ENCODE measurements at places on chromosomes 12 and 14.

GRCh38 chr14:89209558-89209957, 207.5 kb downstream of the FOXN3 start:
- no peak for DNase-seq

DNA sequence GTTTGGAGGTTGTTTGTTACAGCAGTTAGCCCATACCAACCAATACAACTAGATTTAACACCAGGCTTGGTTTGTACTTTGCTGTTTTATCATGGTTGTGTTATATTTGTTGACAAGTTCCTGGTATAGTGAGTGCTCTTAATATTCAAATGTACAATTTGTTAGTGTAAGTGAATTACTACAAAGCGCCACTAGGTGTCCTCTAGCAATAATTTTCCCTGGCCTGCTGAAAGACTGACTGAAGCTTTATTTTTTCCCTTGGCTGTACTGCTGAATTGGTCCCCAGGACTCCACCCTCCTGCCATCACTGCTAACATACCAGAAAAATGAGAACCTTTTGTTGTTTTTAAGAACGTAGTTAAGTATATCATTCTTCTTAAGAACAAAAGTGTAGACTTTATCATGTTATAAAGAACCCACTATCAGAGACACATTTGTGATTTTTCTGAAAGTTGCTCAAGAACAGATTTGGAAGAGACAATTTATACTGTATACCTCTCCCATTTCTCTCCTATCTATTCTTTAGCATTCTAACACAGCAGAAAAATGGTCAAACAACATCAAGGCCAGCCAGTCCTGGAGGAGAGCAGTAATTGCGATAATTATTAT, 75.3 kb upstream of the FAR2 start:
- peak; percentile 19 for DNase-seq

DNA sequence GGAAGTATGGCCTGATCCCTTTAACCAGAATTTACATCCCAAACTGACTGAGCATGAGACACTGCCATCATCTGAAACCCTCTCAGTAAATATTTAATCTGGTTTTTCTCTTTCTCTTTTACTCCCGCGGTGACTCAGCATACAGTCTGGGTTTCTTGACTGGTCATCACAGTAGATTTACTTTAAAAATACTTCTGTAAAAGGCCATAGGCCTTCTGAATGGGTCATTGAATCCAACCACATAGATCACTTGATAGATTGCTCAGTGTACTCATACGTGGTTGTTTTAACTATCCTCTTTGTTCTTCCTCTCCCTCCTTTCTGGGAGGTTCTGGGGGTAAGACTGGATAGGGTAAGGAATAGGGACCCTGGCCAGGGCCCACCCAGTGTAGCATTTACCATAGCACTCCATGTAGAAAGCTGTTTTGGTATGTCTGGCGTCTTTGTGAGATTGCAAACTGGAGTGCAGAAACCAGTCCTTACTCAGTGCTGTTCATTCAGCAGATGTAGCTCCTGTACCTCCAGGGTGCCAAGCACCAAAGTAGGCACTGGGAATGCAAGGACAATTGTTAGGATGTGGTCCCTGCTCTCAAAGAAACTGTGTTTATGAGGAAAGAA, 165.7 kb downstream of the SRGAP1 start:
- DNase-seq, result no peak

DNA sequence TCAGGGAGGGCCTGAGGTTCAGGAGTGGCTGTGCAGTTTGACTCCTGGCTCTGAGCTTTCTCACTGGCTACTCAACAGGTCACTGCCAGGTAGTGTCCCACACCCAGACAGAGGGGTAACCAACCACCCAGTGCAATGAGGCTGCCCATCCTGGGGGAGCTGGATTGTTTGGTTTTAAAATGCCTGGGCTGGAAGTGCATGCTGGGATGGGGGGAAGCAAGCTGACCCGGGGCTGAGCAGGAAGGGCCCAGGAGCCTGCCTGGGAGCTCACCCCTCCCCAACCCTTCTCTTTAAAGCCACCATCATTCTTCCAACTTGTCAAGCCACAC, 12.6 kb upstream of the ABHD12B start:
- no peak for DNase-seq

GRCh38 chr12:16785953-16786352, 180.0 kb upstream of the LMO3 start:
- no peak for DNase-seq

DNA sequence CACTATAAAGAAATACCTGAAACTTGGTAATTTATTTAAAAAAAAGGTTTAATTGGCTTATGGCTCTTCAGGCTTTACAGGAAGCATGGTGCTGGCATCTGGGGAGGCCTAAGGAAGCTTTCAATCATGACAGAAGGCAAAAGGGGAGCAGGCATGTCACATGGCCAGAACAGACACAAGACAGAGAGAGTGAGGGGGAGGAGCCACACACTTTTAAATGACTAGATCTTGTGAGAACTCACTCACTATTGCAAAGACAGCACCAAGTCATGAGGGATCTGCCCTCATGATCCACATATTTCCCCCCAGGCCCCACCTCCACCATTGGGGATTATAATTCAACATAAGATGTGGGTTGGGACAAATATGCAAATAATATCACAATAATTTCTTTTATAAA, 355.6 kb downstream of the DAD1 start:
- no peak for DNase-seq

GRCh38 chr12:50112456-50113218, 601 bp downstream of the COX14 start:
- no peak for DNase-seq

- DNase-seq, result peak; percentile 13
Observed at GRCh38 chr12:5745251-5745888, 199.7 kb downstream of the ANO2 start.

GRCh38 chr14:78637908-78638475, 467.8 kb downstream of the NRXN3 start:
- no peak for DNase-seq

DNA sequence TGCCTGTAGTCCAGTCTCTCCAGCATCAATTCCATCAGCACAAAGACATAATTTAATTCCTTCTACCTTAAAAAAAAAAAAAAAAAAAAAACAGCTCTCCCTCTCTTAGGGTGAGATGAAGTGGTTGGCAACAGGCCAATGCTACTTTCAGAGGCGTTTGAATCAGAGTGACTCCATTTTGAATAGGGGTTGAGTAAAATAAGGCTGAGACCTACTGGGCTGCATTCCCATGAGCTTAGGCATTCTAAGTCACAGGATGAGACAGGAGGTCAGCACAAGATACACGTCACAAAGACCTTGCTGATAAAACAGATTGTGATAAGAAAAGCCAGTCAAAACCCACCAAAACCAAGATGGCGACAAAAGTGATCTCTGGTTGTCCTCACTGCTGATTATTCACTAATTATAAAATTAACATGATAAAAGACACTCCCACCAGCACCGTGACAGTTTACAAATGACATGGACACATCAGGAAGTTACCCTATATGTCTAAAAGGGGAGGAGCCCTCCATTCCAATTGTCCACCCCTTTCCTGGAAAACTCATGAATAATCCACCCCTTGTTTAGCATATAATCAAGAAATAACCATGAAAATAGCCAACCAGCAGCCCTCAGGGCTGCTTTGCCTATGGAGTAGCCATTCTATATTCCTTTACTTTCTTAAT, 6.9 kb upstream of the TCL1B start:
- DNase-seq, result no peak

- DNase-seq, result no peak
Observed at GRCh38 chr12:71157601-71158233, at the start of gene TSPAN8. TSPAN8 (minus strand) TSS chr12:71157999; CDS start chr12:71157678, 321 bp downstream.

DNA sequence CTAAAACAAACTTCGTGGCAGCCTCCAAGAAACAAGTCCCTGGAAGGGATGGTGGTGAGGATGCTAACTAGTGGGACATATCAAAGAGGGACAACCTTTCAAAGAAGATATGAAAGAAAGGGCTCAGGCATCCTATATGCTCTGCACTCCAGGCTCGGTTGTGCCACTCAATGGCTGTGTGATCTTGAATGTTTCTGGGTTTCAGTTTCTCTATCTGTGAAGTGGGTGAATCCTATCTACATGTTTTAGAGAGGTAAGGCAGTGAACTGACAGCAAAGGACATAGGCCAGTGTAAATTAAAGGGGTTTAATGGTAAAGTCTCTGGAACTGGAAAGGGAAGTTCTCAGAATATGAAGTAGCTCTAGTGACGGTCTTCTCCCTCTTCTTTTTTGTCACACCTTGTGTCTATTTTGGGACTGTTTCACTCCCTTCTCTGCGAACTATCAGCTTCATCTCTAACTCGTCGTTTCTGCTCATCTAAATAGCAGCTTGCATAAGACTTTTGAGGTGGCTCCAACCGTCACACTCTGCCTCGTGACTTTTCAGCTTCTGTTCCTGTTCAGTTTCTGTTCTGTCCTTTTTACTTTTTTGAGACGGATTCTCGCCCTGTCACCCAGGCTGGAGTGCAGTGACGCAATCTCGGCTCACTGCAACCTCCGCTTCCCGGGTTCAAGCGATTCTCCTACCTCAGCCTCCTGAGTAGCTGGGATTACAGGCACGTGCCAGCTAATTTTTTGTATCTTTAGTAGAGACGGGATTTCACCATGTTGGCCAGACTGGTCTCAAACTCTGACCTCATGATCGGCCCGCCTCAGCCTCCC, 273.6 kb downstream of the SUDS3 start:
- no peak for DNase-seq

DNA sequence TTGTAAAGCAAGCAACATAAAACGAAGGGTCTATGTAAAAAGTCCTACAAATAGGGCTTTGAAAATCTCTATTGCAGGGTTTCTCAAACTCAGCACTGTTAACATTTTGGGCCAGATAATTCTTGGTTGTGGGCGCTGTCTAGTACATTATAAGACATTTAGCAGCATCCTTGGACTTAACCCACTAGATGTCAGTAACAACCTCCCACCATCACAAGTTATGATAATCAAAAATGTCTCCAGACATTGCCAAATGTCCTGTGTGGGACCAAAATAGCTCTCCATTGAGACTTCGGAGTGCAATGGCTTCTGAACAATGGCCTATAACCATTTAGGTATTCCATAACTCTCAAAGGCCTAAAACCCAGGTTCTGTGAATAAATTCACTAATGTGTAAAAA, 22.9 kb upstream of the DHRS7 start:
- DNase-seq, result no peak

DNA sequence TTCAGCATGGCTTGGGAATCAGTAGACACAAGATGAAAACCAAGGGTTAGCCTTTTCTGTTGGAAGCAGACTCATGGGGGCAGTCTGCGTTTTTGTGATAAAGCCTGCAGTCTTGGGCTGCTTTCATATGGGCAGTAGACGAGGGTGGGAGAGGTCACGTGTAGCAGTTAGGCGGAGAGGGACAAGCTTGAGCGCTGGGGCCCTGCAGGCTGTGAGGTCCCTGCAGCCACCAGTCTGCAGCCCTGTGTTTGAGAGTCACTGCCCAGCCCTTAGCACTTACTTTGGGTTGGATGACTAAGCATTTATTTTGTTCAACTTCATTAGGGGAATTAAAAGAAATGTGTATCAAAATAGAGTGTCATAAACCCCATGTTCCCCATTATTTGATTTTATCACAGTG, 37.2 kb downstream of the EP400 start:
- no peak for DNase-seq

DNA sequence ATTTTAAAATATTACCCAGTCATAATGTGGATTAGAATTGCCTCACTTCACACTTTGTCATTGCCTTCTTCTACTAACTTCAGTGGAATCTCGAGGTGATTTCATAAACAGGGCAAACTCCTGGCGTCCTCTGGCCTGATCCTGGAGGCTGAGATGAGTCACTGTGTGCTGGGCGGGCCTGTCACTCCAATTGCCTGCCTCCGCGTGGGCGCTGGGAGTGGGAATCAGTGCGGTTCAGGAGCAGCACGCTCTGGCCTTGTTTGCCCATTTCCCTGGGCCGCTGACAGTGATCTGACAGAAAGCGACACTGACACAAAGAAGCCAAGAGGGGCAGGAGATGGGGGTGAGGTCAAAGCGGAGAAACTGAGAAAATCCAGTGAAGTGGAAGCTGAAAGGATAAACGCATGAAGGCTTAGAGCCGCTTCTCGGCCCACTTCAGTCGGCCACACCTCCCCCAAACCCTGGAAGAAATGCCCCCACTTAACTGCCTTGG, 29.7 kb downstream of the LGR5 start:
- DNase-seq, result peak; percentile 50

DNA sequence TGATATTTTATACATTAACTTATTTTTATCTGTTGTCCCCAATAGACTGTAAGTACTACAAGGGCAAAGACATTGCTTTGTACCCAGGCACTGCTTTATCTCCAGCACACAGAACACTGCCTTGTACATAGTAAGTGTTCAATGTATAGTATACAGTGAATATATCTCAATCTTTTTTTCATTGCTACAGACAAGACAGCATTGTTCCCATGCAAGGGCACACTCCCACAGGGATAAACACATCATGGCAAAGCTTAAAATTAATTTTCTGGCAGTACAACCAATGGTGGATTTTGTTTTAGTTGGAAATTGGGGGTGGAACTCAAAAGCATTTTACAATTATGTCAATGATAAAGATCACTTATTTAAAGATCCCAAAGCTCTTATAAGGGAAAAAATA, 112.3 kb upstream of the EEA1 start:
- DNase-seq, result no peak

DNA sequence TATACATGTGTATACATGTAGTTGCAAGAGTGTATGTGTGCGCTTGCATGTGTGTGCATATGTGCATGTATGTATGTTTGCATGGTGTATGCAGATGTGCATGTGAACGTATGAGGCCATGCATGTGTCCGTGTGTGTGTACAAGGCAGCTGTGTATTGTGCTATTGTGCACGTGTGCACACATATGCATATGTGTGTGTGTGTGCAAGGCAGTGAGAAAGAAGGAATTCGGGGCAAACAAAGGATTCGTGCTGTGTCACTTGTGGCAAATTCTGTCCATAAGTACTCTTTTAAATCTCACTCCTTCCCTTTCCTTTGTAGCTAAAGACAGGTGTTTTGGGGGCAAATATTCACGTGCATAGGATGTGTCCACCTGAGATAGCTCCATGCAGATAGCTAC, 227.1 kb downstream of the VRK1 start:
- DNase-seq, result no peak

DNA sequence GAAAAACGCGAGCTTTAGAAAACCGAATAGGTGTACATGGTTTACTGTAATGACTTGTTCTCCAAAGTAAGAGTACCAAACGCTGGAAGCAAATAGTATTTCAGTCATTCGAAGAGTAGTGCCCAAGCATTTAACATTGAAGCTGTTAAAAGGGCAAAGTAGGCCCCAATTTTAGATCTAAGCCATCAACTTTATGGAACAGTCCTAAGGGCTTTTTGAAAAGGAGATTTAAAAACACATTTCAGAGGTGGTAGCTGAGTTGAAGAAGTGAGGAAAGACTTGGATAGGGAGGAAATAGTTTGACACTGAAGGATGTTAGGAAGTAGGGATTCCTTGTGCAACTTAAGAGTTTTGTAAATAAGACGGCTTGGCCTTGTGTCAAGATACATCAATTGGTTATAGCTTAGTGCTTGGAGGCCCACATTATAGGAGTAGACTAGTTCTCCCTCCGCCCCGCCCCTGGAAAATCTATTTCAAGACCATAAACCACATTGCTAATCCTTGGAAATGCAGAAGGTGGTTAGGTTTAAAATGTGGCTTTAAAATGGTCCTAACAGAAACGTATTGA, 783 bp upstream of the TUBA1B start:
- DNase-seq, result peak; percentile 54

- no peak for DNase-seq
Observed at GRCh38 chr12:89781156-89781555, 72.5 kb upstream of the ATP2B1 start.
